ENCODE measurements at places on chromosomes 3 and 15. TPM values are rescaled to one million over a fixed set of nuclear protein-coding genes. Genes with fewer than 3 reads are reported as not detected.
A peak's percentile ranks its signal among the peaks of the same experiment; 100 is the strongest.

The ACTRT3 gene
- total RNA-seq, result 1.3 TPM

The EFCAB12 gene
- total RNA-seq, result 0.34 TPM

The TRPC1 gene
- 1.1 TPM for total RNA-seq

The HTR3E gene
- not detected for total RNA-seq

GRCh38 chr3:191331388-191331787, 1.1 kb upstream of the UTS2B start:
- H3K27ac ChIP-seq, result no peak overlapping the region
- H3K27me3 ChIP-seq, result peaks cover 11% of the 10 kb centered on the region
- peak overlapping the region; percentile 80 for H3K4me3 ChIP-seq
- peaks cover 2% of the 10 kb centered on the region for H3K36me3 ChIP-seq
- H3K4me1 ChIP-seq, result peaks cover 39% of the 10 kb centered on the region

GRCh38 chr3:177777699-177778098, 580.4 kb upstream of the TBL1XR1 start:
- DNase-seq, result no peak
- H3K27me3 ChIP-seq, result no peaks in the 10 kb centered on the region
- H3K27ac ChIP-seq, result no peak overlapping the region
- no peak overlapping the region for H3K4me3 ChIP-seq
- H3K4me1 ChIP-seq, result peaks cover 14% of the 10 kb centered on the region

DNA sequence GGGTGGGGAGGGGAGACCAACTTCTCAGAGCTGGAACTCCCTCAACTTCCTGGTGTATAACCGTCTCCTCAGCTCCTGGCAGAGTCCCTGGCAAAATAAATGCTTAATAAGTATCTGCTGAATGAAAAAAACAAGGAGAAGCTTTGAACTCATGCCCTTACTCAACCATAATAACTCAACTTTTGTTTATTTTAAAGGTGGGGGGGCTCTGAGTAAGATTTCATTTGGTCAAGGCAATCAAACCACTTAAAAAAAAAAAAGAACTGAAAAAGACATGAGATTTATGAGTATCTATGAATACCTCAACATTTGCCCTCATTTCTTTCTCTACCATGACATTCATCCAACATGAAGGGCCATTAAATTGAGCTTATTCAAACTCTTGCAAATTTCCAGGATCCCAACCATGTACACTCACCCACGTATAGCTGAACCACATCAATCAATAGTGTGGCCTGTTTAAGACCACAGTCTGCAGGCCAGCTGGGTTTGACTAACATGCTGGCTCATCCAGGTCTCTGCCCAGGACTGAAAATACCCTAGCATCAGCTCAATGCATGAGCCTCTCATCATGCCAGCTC, 157.9 kb downstream of the FOXP1 start:
- no peak overlapping the region for H3K4me3 ChIP-seq
- no peaks in the 10 kb centered on the region for H3K36me3 ChIP-seq
- H3K4me1 ChIP-seq, result peaks cover 18% of the 10 kb centered on the region
- no peak overlapping the region for H3K27ac ChIP-seq
- no peak for DNase-seq
- H3K27me3 ChIP-seq, result peaks cover 61% of the 10 kb centered on the region

- H3K36me3 ChIP-seq, result no peaks in the 10 kb centered on the region
- H3K27ac ChIP-seq, result no peak overlapping the region
- peaks cover 22% of the 10 kb centered on the region for H3K27me3 ChIP-seq
- no peaks in the 10 kb centered on the region for H3K4me1 ChIP-seq
Measured at GRCh38 chr3:196546537-196546936, 21.8 kb downstream of the WDR53 start.

- peaks cover 12% of the 10 kb centered on the region for H3K4me1 ChIP-seq
- H3K27me3 ChIP-seq, result no peaks in the 10 kb centered on the region
- H3K4me3 ChIP-seq, result no peak overlapping the region
- no peak for DNase-seq
- peaks cover 4% of the 10 kb centered on the region for H3K36me3 ChIP-seq
Measured at GRCh38 chr3:69292959-69293574, 92.8 kb downstream of the FRMD4B start.

GRCh38 chr15:100788418-100789105, 91.1 kb upstream of the ALDH1A3 start:
- H3K27me3 ChIP-seq, result peaks cover 2% of the 10 kb centered on the region
- DNase-seq, result no peak
- H3K27ac ChIP-seq, result no peak overlapping the region
- H3K4me3 ChIP-seq, result no peak overlapping the region
- H3K36me3 ChIP-seq, result no peaks in the 10 kb centered on the region
- no peaks in the 10 kb centered on the region for H3K4me1 ChIP-seq

GRCh38 chr3:65635657-65636056, 403.1 kb downstream of the MAGI1 start:
- H3K27me3 ChIP-seq, result no peaks in the 10 kb centered on the region
- H3K4me1 ChIP-seq, result no peaks in the 10 kb centered on the region
- no peaks in the 10 kb centered on the region for H3K36me3 ChIP-seq
- no peak for DNase-seq

DNA sequence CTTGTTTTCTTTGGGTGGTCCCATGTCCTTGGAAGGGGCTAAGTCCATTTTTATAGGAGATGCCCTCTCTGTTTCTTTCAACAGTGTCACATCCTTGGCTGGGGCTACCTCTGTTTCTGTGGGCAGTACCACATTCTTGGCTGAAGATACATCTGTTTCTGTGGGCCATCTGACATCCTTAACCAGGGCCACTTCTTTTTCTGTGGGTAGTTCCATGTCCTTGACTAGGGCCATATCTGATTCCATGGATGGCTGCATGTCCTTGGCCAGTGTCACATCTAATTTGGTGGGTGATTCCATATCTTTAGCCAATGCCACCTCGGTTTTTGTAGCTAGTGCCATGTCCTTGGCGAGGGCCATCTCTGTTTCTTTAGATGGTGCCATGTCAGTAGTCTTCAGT, 99.5 kb downstream of the MAP4 start:
- no peak overlapping the region for H3K4me3 ChIP-seq
- no peaks in the 10 kb centered on the region for H3K27me3 ChIP-seq
- H3K36me3 ChIP-seq, result peaks cover 29% of the 10 kb centered on the region
- no peak for DNase-seq

- DNase-seq, result no peak
- no peaks in the 10 kb centered on the region for H3K36me3 ChIP-seq
- H3K4me1 ChIP-seq, result no peaks in the 10 kb centered on the region
- H3K27ac ChIP-seq, result no peak overlapping the region
- no peak overlapping the region for H3K4me3 ChIP-seq
- no peaks in the 10 kb centered on the region for H3K27me3 ChIP-seq
Measured at GRCh38 chr3:128343287-128344051, 123.2 kb downstream of the DNAJB8 start.

DNA sequence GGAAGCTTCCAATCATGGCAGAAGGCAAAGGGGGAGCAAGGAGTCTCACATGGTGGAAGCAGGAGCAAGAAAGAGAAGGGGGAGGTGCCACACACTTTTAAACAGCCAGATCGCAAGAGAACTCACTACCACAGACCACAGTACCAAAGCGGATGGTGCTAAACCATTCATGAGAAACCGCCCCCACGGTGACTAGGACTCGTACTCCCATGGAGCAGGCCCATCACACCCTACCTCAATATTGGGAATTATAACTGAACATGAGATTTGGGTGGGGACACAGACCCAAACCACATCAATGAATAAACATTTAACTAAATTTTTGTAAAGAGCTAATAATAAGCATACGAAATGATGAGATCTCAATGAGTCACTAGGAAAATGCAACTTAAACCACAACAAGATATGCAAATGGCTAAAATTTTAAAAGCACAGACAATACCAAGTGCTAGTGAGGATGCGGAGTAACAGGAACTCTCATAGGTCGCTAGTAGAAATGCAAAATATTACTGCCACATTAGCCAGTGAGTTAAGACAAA, 10.0 kb downstream of the MRPS25 start:
- peaks cover 48% of the 10 kb centered on the region for H3K36me3 ChIP-seq
- H3K4me1 ChIP-seq, result peaks cover 27% of the 10 kb centered on the region
- H3K4me3 ChIP-seq, result peak overlapping the region; percentile 23
- H3K27me3 ChIP-seq, result no peaks in the 10 kb centered on the region

GRCh38 chr3:194200422-194201081, 64.6 kb downstream of the HES1 start:
- H3K27ac ChIP-seq, result no peak overlapping the region
- H3K4me3 ChIP-seq, result no peak overlapping the region
- peaks cover 30% of the 10 kb centered on the region for H3K4me1 ChIP-seq

DNA sequence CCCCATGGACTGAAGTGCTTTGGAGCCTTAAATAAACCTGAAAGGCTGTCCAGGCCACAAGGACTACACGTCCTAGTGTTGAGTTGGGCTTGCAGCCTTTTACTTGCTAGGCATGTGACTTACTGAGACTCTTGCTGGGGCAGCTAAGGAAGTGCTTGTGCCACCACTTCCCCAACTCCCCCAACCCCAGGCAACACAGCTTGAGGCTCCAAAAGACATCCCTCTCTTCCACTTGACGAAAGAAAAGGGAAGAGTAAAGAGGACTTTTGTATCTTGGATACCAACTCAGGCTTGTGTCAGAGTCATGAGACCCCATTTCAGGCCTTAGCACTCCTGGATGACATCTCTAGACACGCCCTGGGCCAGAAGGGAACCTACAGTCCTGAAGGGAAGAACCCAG, 109.8 kb downstream of the XRN1 start:
- H3K36me3 ChIP-seq, result peaks cover 48% of the 10 kb centered on the region
- H3K4me3 ChIP-seq, result no peak overlapping the region
- peaks cover 5% of the 10 kb centered on the region for H3K4me1 ChIP-seq

GRCh38 chr15:20352241-20353200, 189.1 kb downstream of the GOLGA6L6 start:
- H3K27me3 ChIP-seq, result no peaks in the 10 kb centered on the region
- H3K27ac ChIP-seq, result no peak overlapping the region
- H3K36me3 ChIP-seq, result no peaks in the 10 kb centered on the region
- peaks cover 6% of the 10 kb centered on the region for H3K4me1 ChIP-seq
- H3K4me3 ChIP-seq, result no peak overlapping the region

DNA sequence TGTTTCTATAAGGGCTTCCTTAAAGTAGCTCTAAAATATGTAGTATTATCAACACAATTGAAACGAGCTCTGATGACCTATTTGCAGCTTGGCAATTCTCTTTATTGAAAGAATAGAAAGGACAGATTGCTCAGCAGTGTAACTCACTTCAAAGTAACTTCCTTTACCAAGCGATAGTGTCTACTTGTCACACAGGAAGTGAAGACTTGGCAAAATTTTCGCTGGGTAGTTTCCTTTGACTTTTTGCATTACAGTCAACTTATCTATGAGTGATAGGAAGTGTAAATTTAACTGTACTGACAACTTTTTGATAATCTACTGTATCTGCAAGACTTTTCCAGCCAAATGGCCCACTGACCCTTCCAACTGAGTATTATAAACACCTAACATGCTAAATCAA, 22.8 kb downstream of the SLC9A9 start:
- H3K4me3 ChIP-seq, result peak overlapping the region; percentile 17
- H3K27ac ChIP-seq, result no peak overlapping the region
- H3K36me3 ChIP-seq, result peaks cover 18% of the 10 kb centered on the region
- DNase-seq, result no peak
- H3K4me1 ChIP-seq, result peaks cover 48% of the 10 kb centered on the region
- no peaks in the 10 kb centered on the region for H3K27me3 ChIP-seq

DNA sequence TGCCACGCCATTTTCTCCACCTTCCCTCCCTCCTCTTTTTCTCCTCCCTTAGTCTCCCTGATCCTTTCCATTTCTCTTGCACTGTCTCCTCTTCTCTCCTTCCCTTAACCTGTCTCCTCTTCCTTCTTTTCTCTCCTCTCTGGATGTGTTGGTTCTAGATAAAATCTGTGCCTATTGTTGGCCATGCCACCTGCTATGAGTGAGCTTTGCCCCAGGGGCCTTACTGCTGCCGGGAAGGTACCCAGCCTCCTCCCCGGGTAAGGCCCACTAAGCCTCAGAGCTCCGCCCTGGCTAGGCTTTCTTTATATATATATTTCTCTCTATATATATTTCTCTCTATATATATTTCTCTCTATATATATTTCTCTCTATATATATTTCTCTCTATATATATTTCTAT, 14.7 kb downstream of the GPD1L start:
- H3K4me3 ChIP-seq, result no peak overlapping the region
- peaks cover 12% of the 10 kb centered on the region for H3K4me1 ChIP-seq
- H3K27ac ChIP-seq, result no peak overlapping the region

GRCh38 chr15:51620641-51621040, 1.9 kb downstream of the DMXL2 start:
- H3K27me3 ChIP-seq, result peaks cover 51% of the 10 kb centered on the region
- H3K4me3 ChIP-seq, result peak overlapping the region; percentile 4
- no peak overlapping the region for H3K27ac ChIP-seq
- no peak for DNase-seq

DNA sequence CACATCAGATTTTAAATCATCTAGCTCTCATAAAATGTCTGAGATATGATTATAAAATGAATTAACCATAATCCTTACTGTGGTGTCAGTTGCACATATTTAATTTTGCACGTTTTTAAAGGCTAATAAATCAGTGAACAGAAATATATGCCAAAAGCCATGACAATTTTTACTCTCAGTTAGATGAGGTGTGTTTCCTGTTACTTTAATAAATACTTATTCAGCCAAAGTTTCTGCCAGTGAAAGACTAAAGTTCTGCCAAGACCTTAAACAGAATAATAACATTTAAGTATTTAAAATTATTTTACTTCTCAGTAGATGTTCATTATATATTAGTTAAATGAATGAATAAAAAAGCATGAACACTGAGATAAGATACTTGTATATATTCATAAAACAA, 1150.1 kb downstream of the NAALADL2 start:
- H3K36me3 ChIP-seq, result no peaks in the 10 kb centered on the region
- no peak for DNase-seq
- no peaks in the 10 kb centered on the region for H3K4me1 ChIP-seq
- H3K27me3 ChIP-seq, result no peaks in the 10 kb centered on the region
- H3K4me3 ChIP-seq, result no peak overlapping the region

All from activated T-helper 1 cell treated with anti-CD3 and anti-CD28 coated beads, Interleukin-12 subunit alpha, Interleukin-12 subunit beta, Interleukin-2, Interleukin-4 antibody, amounts not matched to agents 30 ng/mL and 10 ng/mL and 1 ng/mL, durations not matched to agents 14 hours and 24 hours and 36 hours (primary cell).